ENCODE measurements at places on chromosomes 1 and 21. TPM values are rescaled to one million over a fixed set of nuclear protein-coding genes. Genes with fewer than 3 reads are reported as not detected.

The LCE1B gene
- not detected for total RNA-seq

The BACH1 gene
- 64.4 TPM for total RNA-seq

The HMGCL gene
- total RNA-seq = 8.9 TPM

The FAM43B gene
- not detected for total RNA-seq

The ACBD3 gene
- 28.3 TPM for total RNA-seq

The SLFNL1 gene
- 0.17 TPM for total RNA-seq

The IKBKE gene
- 27.9 TPM for total RNA-seq

The TIPRL gene
- total RNA-seq = 16.4 TPM

The DYNLT5 gene
- not detected for total RNA-seq

DNA sequence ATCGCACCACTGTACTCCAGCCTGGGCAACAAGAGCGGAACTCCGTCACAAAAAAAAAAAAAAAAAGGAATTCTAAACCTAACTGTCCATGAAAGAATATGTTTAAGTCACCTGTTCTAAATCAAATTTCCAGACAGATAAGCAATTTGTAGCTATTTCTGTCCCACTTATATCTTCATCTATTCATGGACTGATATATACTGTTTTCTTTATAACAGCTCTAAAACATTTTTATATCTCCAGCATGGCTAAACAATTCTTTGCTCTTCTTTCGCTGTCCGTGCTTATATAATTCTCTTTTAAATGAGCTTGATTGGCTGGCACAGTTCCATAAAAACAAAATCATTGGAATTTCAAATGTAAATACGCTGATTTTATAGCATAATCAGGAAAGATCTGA is 30.5 kb downstream of the BRWD1 start:
- no peak for DNase-seq

- no peak for DNase-seq
Measured at GRCh38 chr1:246081856-246082668, 425.0 kb downstream of the SMYD3 start.

DNA sequence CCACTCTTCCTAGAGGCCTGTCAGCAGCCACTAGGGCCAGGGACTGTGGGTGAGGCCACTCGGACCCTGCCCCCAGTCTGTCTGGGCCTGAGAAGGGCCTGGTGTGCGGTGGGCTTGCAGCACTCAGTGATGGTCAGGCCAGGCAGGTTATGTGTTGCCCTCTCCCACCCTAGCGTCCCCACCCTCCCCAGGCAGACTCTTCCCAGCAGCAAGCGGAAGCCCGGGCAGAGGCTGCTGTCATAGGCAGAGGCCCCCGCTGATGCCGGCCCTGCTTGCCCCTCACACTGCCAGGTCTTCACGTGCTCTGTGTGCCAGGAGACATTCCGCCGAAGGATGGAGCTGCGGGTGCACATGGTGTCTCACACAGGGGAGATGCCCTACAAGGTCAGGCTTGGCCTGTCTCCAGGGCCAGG is 6.6 kb downstream of the ZBTB48 start:
- no peak for DNase-seq

- no peak for DNase-seq
Measured at GRCh38 chr1:17531682-17532487, 7.6 kb upstream of the ARHGEF10L start.

GRCh38 chr1:176854121-176854520 is 310.4 kb downstream of the ASTN1 start:
- DNase-seq = no peak

DNA sequence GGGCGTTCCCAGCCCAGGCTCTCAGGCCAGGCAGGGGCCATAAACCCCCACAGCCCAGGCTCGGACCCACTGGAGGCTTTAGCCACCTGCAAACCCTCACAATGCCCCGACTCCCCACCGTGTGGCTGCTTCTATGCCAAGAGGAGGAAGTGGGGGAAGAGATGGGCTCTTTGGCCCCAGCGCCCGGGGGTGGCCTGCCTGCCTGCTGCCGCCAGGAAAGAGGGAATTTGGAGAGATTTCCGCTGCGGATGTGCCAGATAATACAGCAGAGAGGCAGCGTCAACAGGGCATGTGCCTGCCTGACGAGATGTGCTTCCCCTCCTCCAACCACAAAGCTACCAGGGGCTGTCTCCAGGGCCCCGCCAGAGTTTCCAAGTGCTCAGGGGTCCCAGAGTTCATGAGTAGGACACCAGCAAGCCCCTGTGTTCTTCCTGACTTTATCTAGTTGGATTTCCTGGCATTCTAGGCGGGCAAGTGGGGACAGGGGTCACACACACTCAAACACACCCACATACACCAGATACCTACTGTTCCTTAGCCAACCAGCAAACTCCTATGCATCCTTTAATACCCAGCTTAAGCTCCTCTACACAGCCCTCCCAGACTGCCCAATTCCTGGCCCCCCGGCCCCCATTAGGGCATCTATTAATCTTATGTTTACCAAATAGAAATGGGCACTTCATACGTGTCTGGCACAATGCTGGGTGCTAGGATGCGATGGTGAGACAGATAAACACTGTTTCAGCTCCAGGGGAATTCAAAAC is 14.1 kb downstream of the EPHA2 start:
- DNase-seq = no peak

- DNase-seq = no peak
Measured at GRCh38 chr1:54298284-54299033, 98.5 kb downstream of the MRPL37 start.

DNA sequence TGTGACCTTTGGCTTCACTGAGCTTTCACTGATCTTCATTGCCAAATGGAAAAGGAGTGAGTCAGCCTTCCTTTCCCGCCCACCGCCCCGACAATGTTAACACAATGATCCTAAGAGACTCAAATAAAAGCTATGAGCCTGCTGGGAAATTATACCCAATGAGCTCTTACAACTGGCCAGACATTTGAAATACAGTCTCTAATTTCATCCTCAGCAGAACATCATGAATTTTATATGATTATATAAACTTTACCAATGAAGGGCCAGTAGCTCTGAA is 252.5 kb downstream of the SIPA1L2 start:
- no peak for DNase-seq

GRCh38 chr1:151058692-151059091 is 730 bp downstream of the CDC42SE1 start:
- peak; percentile 44 for DNase-seq

DNA sequence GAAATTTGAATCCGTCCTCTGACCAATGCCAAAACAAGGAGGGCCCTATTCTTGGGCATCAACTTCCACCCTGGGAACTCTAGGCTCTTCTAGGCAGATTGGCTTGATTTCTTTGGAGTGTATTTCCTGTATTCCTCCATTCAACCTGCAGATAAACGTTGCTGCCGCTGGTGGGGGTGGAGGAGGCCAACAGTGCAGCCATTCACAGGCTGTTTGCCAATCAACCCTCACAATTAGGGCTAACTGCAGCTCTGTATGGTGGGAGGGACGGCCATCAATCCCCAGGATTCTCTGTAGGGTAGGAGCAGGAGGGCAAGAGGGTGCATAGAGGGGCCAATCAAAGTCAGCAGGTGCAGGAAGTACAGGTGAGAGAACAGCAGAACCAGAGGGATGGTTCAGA is 273.1 kb upstream of the PROX1 start:
- DNase-seq = no peak

GRCh38 chr1:226660410-226661182 is 78.5 kb downstream of the ITPKB start:
- DNase-seq = no peak

DNA sequence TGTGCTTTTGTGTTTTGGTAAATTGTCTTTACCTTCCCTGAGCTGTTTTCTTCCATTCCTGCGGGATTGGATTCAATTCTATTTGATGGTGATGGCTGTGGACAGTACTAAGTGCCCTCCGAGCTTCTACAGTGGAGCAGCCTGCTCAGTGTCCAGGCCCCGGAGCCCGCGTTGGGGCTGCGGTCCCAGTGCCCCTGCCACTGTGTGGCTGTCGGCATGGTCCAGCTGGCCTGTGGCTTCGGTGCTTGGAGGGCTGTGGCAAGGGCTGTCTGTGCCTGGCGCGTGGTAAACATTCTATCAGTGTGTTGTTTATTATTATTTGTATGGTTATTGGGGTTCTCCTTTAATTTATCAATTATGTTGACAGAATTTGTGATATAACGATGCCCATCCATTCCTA is 109.1 kb upstream of the COL6A1 start:
- no peak for DNase-seq

DNA sequence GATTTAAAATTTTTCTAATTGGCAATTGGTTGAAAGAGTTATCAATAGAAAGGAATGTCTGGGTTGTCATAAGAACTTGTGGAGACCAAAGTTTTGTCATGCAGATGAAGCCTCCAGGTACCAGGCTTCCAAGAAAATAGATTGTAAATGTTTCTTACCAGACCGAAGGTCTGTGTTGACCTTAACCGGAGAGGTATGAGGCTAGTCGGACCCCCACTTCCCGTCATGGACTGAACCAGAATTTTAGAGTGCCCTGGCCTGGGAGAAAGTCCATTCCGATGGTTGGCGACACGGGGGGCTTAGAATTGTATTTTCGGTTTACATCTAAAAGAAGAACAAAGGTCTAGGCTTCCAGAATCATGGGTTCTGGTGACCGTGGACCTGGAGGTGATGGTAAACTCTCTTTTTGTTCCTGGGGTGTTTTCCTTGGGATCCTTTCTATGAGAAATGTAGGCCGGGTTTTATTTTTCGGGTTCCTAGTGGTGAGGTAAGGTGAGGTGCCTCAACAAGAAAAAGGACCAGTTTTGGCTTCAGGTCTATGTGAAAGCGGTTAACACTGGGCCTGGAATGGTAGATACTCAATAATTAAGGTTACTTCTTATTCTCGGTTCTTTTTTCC is 405 bp upstream of the UHMK1 start:
- DNase-seq = no peak

- no peak for DNase-seq
Measured at GRCh38 chr1:200299571-200299970, 110.3 kb downstream of the ZNF281 start.

DNA sequence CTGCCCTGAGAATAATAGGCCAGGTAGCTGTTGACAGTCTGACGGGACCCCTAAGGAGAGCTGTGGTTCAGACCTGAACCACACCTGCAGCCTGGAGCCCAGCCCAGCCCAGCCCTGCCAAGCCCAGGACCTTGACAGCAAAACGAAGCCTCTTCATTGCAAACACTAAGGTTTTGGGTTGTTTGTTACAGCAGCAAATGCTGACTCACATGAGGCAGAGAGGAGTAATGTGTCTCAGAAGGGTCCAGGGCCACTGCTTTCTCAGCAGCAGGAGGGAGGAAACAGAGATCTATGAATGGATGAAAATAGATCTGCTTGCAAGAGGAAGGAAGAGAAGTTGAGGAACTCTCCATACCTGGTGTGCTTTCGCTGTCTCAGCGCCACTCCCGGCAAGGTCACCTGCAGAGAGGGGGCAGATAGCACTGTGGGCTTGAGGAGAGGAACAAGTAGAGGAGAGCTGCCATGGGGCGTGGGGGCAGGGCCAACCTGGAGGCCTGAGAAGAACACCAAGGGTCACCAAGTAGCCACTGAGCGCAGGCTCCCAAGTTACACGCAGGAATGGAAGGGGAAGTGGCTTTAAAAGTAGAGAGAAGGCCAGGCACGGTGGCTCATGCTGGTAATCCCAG is 127.2 kb downstream of the ZNF281 start:
- no peak for DNase-seq

- no peak for DNase-seq
Measured at GRCh38 chr1:200279810-200280411, 129.9 kb downstream of the ZNF281 start.

DNA sequence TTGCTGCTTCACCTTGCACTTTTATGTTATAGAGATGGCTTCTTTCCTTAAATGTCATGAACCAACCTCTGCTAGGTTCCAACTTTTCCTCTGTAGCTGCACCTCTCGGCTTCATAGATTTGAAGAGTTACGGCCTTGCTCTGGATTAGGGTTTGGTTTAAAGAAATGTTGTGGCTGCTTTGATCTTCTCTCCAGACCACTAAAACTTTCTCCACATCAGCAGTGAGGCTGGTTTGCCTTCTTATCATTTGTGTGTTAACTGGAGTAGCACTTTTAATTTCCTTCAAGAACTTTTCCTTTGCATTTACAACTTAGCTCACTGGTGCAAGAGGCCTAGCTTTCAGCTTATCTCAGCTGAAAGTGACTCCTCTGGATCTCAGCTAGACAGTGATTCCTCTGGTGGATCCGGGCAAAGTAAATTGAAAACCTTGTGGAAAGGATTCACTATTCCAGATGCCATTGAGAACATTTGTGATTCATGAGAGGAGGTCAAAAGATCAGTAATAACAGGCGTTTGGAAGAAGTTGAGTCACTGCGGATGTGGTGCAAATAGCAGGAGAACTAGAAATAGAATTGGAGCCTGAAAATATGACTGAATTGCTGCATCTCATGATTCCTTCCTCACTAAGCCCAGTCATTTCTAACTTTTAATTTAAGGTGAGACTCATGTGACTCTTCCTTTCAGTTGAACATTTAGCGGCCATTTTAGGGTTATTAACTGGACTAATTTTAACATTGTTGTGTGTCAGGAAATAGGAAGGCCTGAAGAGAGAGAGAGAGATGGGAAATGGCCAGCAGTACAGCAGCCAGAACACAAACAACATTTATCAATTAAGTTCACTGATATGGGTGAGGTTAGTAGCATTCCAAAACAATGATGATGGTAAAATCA is 16.2 kb upstream of the RGS1 start:
- DNase-seq = no peak

- no peak for DNase-seq
Measured at GRCh38 chr1:157312082-157312812, 174.1 kb upstream of the ETV3 start.

GRCh38 chr1:80565406-80565805 is 1235.3 kb upstream of the ADGRL2 start:
- no peak for DNase-seq

DNA sequence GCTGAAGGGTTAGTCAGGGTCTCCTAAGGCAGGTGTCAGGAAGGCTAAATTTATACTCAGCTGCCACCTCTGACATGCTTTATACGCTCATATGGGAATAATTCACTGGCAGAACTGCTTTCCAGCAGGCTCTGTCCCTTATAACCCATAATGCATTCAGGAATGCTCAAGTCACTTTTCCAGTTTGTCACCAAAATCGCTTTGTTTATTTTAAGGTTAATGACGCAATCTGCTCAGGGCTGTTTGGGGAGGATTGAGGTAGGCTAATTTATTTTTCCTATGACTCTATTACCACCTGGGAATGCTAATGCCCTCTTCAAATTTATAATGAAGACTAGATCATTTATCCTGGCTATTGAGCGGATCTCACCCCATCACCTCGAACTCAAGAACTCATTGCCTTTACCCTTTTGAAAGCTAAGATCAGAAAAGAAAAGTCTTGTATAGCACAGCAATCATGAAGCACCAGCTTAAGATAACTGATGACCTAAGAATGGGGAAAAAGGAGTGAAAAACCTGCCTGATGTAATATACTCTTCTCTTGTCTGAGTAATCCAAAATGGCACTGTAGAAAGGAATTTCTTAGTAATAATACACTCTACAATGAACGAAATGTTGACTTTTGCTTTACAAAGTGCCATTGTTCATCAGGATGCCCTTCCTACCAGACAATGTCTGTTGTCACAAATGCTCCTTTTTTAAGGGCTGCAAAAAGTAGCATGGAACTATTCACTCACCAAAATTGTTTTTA is 97.9 kb upstream of the EXO1 start:
- DNase-seq = no peak

GRCh38 chr21:15422783-15423182 is 307.0 kb upstream of the USP25 start:
- no peak for DNase-seq

GRCh38 chr21:32930673-32931072 is 95.1 kb upstream of the OLIG2 start:
- DNase-seq = no peak
